NCI-H2029 (cell line): ENCODE measurements at places on chromosomes 3 and 15.

GRCh38 chr3:44042772-44043171 lies 198.9 kb upstream of the TOPAZ1 start:
- no peak for DNase-seq

DNA sequence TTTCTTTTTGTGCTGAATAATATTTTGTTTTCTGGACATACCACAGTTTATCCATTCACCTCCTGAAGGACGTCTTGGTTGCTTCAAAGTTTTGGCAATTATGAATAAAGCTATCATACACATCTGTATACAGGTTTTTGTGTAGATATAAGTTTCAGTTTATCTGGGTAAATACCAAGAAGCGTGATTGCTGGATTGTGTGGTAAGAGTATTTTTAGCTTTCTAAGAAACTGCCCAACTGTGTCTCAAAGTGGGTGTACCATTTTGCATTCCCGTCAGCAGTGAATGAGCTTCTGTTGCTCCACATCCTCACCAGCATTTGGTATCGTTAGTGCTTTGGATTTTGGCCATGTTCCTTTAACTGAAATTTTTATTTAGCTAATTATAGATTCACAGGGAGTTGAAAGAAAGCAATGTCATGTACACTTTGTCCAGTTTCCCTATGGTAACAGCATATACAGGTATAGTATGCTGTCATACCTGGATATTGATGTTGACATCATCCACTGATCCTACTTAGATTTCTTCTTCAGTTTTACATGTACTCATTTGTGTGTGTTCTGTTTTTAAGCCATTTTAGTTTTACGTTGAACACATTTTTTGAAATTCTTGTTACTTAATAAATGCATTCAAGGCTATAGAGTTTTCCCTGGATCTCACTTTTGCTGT lies 11.9 kb downstream of the ARID3B start:
- DNase-seq: no peak

DNA sequence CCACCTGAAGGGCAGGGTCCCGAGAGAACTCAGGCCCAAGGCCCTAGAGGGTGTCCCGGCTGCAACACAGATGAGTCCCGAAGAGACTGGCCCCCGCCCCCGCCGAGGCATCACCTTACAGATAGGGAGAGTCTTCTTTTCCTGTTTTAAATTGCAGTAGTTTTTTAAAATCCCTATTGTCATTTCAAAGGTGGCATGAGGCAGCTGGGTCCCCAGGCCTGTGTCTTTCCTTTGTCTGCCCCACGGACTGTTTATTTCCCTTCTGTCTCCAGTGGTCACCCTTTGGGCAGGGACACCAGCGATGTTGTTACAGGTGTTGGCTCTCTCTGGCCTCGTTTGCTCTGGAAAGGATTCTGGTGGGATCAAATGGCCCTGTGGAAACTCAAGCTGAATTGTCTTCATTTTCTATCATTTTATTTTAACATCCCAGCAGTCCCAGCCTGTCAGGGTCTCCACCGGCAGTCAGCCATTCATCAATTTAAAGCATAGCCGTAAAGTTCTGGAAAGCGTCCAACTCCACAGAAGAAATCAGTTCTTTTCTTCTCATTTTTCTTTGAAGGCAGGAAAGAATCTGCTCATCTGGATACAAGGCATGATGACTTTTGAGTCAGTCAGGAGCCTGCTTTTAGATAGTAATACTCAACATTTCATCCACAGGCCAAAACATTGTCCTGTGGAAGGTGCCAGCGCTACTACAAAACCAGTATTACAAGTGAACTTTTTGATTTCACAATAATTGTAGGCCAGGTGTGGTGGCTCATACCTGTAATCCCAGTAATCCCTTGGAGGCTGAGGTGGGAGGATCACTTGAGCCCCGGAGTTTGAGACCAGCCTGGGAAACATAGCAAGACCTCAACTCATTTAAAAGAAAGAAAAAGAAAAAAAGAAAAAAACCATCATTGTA lies 96.2 kb downstream of the HES1 start:
- no peak for DNase-seq

- DNase-seq: no peak
These were observed 602.6 kb downstream of the PYDC2 start for GRCh38 chr3:192063570-192063969.

- no peak for DNase-seq
These were observed 16.3 kb downstream of the SYNM start for GRCh38 chr15:99121207-99121606.

DNA sequence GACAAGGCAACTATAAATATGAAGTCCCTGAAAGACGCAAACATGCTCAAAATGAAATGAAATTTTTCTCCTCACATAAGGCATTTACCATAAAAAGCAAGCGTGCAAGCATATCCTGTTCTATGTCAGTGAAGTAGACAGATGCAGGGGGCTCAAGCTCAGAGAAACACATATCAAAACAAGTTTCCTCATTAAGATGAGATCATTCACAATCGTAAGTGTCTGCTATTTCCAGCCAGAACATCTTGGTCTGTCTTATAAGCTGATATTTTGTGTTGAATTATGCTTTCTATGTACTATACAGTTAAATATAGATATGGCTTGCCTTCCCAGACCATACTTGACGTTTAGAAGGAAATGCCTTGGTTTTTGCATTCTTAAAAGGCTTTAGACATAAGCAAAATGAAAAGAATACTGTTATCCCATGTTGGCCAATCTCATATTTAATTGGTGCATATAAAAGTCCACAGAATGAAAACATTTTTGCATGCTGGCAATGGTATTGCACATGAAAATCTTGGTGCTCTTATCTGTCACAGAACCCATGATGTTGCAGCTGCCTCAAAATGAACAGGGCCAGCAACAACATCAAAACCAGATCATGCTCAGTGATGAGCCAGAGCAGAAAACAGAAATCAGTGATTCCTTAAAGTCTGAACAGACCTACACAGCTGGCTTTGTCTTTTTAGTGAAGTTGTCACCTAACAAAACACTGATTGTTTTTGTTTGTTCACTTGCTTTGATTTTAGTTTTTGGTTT lies 65.4 kb downstream of the SIDT1 start:
- DNase-seq: no peak

DNA sequence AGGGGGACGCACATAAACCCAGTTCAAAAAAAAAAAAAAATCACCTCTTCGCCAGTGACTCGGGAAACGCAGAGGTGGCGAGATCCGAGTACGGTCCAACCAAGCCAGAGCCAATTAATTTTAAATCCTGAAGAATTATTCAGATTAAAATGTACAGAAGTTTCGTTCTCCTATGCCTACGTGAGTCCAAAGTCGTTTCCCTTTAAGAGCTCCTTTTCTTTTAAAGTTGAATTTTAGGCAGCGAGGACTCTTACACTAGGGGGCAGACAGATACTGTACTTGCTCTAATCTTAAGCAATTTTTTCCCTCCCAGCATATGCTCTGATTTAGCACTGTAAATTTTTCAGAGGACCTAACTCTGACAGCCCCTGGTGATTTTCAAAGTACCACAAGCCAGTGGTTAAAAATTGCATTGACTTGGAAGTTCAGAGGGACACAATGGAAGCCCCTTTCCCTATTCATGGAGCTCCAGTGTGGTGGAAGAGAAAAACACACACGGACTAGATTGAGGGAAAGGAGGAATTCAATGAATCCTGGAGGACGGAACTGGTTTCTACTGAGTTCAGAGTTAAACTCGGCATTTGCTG lies 3.3 kb upstream of the NR2F2 start:
- no peak for DNase-seq

GRCh38 chr15:98903377-98904018 lies 104.1 kb downstream of the PGPEP1L start:
- DNase-seq: no peak

DNA sequence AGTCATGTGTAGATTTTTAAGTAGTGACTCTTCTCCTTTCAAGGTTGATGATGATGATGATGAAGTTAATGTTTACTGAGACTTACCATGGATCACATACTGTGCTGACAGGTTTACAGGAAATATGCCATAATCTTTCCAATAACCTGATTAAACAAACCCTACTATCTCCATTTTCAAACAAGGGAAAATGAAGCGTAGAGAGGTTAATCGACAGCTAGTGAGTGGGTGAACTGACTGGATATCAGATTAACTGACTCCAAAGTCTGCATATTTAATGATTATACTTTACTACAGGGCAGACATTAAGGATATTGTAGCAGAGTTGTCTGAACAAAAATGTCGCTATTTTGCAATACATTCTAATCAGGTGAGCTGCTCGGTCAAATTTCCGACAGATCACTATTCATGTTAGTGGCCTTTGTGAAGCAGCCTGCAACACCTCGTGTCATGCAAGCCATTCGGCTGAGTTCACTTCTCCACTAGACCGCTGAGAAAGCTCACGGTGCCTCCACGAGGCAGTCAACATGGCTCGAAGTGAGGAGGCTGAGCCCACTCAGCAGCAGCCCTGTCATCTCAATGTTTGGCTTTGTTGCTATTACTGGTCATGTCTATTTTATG lies 264.2 kb downstream of the NFKBIZ start:
- no peak for DNase-seq

GRCh38 chr3:196640297-196641018 lies 964 bp downstream of the NRROS start:
- DNase-seq: no peak

- peak; percentile 75 for DNase-seq
These were observed 22.7 kb upstream of the IREB2 start for GRCh38 chr15:78415284-78415683.

- DNase-seq: no peak
These were observed 8.2 kb upstream of the C3orf38 start for GRCh38 chr3:88141458-88142083.

GRCh38 chr3:49636883-49637609 lies 37.1 kb upstream of the APEH start:
- DNase-seq: no peak
